ENCODE measurements at places on chromosomes 16 and 17.
A peak's percentile ranks its signal among the peaks of the same experiment; 100 is the strongest.

DNA sequence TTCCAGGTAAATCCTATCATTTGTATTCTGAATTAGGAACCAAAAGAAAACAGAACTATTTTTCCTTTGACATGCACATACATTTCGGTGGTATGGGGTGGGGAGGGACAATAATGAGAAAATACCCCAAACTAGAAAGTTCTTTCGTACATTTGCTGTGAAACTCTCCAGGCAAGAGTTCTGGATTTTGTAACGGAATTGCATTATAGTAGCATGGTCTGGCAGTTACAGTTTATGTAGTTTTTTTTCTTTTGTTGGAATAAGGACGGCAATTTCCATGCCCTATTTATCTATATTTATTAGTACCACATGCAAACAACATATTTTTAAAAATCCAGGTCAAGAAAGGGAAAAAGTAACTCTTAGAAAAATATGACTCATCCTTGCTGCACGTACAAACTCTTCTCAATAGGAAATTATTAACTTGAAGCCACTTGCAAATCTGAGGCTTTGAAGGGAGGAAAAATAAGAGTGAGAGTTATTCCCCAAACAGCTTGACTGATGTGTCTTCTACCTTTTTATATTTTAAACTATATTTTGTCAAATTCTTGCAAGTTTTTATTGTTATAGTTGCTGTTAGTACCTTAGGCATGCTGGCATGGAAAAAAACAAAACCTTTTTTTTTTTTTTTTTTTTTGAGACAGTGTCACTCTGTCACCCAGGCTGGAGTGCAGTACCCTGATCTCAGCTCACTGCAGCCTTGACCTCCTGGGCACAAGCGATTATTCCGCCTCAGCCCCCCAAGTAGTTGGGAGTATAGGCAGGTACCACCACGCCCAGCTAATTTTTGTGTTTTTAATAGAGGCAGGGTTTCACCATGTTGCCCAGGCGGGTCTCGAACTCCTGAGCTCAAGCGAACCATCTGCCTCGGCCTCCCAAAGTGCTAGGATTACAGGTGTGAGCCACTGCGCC, 69.3 kb downstream of the WWP2 start:
- DNase-seq = no peak

- peak; percentile 50 for DNase-seq
Measured at GRCh38 chr17:82127704-82128103, 29.7 kb upstream of the FASN start.

GRCh38 chr17:78058001-78058400, 70.6 kb downstream of the TMC6 start:
- no peak for DNase-seq

DNA sequence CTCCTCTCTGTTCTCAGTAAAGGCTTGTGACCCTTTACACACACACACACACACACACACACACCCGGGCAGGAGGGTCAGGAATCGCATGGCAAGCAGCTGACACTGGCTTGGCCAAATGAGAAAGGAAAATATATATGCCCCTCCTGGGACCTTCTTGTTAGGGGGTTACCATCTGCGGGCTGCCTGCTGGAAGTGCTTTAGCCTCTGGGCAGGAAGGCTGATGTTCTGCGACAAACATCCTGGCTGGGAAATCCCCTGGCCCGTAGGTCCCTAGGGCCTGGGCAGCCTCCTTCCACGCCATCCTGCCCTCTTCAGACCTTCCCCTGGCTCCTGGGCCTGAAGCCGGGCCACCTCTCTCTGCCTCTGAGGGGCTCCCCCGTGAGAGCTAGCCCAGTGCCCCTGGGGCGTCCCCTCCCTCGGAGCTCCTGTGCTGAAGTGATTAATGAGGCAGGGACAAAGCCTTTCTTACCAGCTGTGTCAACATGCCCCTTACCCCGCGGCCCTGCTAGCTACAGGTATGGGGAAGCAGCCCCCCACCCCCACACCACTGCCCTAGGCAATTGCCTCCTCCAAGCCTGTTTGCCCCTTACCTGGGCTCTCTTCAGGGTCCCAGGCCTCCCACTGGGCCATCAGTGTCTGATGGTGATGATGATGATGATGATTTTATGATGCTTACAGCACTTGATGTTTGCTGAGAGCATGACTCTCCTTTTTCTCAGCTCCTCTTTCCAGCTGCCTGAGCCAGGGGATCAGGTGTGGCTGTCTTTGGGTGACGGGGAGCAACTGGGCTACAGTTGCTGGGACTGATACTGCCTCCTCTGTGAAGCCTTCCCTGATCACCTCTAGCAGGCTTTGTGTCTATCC, 32.8 kb upstream of the ETV4 start:
- no peak for DNase-seq

DNA sequence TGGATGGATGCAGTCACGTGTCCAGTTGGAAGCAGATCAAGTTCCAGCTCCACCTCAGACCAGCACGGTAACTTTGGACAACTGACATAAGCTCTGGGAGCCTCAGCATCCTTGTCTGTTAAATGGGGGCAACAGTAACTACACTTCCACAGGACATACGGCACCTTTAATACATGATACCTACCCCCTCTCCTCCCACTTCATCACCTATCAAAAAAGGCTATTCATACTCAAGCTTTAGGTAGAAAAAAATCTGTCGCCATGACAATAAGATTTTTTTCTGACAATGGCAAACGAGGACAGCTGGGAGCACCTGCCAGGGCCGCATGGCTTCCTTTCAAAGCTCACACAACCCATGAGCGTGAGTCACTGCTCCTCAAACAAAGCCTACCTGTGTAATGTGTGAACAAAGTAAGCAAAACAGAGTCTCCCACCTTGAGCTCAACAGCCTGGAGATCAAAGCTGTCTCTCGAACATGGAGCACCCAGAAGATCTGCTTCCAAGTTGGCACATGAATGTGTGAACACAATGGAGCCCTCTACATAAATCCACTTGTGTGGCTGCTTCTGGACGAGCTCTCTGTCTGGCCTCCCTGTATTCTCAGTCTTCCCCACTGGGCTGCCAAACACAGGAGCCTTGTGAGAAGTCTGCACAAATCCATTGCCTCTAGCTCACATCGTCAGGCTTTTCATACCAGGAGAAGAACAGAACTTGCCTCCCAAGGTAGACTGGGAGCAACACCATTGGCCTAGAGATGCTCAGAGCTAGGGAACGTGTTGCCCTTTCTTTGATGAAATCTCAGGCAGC, 459.7 kb downstream of the SOX9 start:
- DNase-seq = no peak

- peak; percentile 37 for DNase-seq
Measured at GRCh38 chr16:57994778-57995177, 5.7 kb downstream of the ZNF319 start.

GRCh38 chr17:77802333-77802615, 156.2 kb upstream of the TNRC6C start:
- no peak for DNase-seq

DNA sequence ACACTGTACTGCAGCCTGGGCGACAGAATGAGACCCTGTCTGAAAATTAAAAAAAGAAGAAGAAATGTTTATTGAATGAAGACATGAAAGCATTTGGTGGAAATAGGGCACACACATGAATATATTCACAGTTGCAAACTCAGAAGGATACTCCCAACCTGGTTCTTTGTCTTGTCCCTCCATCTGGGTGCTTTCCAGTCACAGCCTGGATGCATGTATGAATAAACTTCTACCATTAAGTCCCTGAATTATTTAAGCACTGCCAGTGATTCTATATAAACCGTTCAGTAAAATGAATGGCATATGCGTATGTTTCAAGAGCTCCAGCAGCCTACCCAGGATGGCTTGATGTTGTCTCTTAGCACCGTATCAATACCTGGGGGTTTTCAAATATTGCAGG, 591.1 kb downstream of the WWOX start:
- DNase-seq = no peak

DNA sequence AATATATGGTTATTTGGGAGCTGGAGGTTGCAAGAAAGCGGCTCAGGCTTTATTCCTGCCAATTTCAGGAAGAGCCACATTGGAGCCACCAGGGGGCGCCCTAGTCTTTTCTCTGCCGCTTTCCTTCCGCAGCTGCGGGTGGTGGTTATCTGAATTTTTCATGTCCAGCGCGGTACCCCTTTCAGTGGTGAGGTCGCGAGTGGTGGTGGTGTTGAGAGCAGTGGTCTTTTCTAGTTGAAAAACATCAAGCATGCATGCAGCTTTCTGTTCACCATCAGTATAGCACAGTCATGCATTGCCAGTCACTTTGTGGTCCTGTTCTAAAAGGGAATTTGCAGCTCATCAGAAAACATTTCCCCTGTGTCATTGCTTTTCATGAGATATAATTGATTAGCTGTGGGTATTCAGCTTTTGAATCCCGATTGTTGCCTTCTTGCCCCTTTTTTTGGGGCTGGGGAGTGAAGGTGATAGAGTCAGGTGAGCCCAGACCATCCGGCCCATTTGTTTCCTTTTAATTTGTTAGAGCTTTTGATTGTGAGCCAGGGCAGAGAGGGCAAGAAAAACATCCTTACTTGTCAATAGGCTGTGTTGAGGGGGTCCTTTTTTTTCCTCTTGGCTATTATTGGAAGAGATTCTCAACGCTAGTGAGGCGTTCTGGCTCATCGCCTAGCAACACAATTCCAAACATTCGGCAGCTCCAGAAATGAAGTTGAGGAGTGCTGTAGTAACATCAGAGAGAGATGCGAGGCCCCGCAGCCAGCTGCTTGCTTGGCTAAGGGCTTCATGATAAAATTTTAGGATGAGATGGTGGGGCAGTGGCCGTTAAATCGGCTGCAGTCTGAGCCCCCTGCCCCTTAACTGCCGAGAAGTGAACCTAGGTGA, 119.0 kb downstream of the SNX29 start:
- peak; percentile 41 for DNase-seq

DNA sequence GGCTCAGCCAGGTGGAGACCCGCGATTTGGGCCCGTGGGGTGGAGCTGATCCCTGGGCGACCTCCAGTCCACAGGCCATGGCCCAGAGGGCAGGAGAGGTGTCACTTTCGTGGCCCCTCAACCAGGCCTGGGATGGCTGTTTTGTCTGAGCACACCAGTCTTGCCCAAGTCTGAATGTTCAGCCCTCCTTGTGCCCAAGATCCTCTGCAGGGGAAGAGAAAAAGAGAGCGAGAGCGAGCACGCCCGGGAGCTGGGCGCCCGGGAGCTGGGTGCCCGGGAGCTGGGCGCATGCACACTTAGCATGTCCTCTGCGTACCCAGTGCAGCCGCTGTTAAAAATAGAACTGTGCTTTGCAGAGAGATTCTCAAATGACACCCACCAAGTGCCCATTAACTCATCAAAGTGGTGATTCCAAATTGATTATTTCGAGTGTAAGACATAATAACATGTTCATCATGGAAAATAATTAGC, 403.3 kb upstream of the TNRC6C start:
- DNase-seq = no peak

DNA sequence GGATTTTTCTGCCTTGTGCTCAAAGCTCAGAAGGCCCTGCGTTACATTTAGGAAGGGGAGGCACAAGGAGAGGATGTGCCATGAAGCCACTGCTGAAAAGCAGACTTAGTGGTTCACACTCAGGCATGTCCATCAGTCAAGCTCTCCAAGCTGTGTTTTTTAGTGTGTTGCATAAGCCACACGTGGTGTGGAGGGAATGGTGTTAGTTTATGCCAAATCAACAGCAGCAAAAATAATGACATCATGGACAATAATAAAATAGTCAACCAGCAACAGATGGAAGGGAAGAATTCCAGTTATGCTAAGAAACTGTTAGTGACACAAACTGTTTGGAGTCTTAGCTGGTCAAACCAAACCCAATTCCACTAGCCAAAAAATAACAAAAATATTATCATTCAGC, 438.3 kb downstream of the NPIPA7 start:
- no peak for DNase-seq

DNA sequence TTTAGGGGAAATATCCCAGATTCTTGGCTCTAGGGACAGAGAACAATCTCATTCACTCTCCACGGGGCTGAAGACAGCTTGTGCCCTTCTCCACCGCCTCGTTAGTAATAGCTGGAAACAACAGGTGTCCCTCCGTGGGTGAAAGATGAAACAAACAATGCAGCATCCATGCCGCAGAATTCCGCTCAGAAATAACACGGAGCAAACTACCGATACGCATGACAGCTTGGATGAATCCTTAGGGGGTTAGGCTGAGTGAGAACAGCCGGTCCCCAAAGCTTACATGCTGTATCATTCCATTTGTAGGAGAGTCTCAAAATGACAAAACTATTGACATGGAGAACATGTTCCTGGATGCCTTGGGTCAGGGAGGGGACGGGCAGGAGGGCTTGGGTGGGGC, 29.4 kb upstream of the CACNG1 start:
- no peak for DNase-seq

DNA sequence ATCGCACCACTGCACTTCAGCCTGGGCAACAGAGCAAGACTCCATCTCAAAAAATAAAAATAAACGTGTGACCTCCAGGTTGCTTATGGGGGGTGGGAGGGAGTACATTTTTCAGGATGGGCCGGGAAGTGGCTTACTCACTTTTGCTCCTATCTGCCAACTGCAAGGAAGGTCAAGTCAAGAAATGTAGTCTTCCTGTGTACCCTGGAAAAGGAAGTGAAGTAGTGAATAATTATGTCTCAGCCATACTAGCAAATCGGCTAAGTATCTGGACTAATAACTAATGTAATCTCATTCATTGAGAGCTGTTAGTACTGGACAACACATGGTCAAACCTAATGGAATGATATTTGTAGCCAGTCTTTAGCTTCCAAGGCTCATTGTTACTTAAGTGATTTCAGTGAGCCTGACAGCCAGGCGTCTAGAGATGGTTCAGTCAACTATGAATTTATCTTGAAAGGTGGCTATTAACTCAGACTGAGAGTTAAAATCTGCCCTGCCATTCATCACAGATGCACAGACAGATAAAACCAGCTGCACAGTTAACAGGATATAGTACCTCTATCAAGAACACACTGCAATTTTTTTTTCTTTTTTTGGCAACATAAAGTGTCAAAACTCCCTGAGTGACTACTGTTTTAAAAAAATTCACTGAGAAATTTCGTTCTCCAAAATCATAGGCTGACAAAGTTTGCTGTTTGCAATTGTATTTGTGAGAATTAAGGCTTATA, 3.7 kb upstream of the TACO1 start:
- DNase-seq = no peak

- DNase-seq = no peak
Measured at GRCh38 chr16:19177111-19177739, 9.2 kb downstream of the SYT17 start.

DNA sequence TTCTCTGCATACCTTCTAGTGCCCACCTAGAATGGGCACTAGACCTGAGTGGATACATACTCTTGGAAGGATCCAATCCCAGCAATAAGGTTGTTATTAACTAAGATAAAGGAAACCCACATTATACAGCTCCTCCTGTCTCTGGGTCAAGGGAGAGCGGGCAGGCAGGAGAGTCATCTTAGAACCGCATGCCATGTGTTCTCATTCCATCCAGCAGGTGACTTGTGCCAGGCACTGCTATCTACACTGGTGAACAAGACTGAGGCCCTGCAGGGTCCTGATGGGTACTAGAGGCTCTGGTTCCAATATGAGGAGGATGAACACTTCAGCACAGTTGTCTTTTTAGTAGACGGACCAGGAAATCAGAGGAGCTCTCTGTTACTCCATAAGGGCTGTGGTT, 5.9 kb upstream of the CD300H start:
- DNase-seq = no peak

DNA sequence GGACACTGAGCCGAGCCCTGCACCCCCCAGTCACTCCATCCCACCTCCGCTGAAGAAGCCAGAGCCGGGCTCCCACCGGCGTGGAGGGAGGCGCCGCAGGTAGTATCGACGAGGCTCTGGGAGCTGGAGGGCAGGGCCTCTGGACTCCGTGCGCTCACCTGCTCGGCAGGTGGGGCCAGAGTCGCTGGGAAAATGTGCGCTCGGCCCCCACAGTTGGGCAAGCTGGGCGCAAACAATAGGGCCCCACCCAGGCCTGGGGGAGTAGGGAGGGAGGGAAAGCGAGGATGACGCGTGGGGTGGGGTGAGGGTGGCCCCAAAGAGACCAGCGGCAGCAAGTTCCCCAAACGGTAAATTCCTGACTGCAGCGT, 668 bp downstream of the JUP start:
- DNase-seq = no peak

GRCh38 chr16:57799600-57800199, 2.6 kb downstream of the KIFC3 start:
- no peak for DNase-seq
